ENCODE measurements at places on chromosomes 7 and 10.

DNA sequence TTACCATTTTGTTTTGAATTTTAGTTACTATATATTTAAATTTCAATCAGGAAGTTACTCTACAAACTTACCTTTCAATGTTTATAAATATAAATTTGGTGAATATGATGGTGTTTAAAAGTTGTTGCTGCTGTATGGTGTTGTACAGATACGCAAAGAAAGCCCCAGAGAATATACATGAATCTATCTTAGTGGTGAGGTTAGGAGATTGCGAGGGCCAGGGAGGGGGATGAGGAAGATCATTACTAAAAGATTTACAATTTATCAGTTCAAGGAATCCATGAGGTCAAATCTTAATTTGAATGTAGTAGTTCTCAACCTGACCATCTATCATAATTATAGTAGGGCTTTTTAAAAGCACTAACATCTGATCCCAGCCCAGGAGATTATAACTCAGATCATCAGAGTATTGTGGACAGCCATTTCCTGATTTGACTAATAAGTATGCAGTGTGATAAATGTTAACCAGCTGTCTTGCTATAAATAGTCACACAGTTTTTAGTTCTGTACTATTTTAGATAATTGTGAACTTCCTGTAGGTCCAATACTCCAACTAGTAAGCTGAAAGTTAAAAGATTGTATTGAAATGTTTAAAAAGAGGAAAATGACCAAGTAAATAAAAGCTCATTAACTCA, 23.6 kb downstream of the FAM3C start:
- DNase-seq, result no peak

DNA sequence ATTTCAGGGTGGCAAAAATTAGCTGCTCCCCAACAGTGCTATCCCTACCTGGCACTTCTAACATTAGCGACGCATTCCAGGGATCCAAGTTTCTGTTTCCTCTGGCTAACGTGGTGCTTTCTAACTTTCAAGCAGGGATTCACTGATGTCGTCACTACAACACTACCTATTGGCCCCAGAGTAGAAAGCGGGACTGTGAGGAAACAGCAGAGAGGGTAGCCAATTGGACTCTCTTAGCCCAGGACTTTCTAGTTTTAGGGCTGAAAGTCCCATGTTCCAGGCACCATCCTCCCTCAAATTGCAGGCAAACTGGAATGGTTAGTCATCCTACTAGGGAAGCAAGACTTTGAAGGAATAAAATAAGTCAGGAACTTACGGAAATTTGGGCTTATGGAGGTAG, 89.3 kb upstream of the AGK start:
- DNase-seq, result no peak

DNA sequence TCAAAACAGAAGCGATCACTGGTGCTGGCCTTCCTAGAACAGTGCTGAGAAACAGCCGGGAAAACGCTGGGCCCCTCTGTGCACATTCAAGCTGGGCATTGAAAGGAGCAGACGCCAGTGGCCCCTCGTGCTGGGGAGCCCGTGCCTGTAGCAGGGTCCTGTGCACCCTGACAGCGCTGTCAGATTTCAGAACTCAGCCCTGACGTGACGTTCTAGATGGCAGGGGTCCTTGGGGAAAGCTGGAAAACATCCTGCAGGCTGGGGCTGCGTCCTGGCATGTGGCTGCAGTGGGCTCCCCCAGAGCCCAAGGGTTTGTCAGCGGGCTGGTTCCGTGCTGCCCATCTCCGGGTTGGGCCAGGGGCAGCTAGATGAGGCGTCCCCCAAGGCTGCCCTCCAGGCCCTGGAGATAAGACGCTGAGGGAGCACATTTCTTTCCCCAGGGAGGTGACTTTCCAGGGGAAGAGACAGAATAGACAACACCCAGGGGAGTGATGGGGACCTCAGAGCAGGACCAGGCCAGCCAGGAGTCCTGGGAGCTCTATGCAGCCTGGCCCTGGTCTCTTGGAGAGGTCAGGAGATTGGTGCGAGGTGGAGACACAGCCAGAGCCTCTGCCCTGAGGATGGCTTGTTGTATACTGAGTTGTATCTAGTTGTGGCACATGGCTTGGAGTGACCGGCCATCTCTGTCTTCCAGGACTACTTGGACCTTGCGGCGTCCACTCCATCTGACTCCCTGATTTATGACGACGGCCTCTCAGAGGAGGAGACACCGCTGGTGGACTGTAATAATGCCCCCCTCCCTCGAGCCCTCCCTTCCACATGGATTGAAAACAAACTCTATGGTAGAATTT, 12.1 kb upstream of the CSGALNACT2 start:
- DNase-seq, result no peak

DNA sequence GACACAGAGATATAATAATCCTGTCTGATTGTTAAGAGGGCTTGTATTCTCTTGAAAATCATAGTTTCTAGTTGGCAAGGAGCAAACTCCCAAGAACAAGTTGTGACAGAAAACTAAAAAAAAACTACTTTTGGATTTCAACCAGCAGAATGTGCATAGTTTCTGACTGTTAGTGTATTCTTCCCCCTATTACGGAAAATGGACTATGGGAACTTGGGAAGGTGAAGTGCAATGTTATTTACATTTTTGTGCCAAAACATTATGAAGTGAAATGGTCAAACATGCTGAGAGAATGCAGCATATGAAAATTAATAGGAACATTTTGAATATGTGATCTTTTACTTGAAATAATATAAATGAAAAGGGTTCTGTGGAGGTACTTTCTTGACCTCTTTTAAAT, 660.8 kb downstream of the SUGCT start:
- DNase-seq, result no peak

GRCh38 chr7:105830405-105831301, 45.7 kb downstream of the ATXN7L1 start:
- DNase-seq, result no peak

- DNase-seq, result peak; percentile 54
These were observed 224.3 kb downstream of the SFMBT2 start for GRCh38 chr10:7186387-7187018.

GRCh38 chr7:150335108-150335773, 6.2 kb downstream of the RARRES2 start:
- DNase-seq, result no peak

DNA sequence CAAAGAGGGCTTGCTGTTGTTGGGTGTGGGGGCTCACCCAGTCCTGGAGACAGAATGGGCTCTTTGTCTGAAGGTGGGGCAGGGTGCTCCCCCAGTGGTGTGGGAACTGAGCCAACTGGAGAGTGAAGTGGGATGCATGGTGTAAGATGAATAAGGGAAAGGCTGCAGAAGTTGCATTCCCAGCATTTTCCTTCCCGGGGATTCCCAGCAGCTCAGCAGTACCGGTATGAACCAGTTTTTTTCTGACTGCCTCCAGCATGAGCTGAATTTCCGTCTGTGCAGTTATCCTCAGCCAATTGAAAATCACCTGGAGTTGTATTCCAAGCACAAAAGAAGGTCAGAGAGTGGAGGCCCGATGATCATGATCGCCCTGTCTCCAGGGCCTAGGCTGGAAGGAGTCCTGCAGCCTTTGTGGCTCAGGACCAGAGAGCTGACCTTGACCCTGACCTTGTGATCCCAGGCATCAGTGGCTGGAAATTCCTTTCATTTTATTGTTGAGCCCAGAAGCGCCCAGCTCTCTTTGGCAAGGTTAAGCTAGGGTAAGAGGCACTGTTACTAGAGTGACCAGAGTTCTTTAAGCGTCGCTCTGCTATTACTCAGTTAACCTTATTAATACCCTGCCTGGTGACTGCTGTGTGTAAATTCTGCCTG, 33.4 kb downstream of the OGDH start:
- DNase-seq, result no peak
